ENCODE measurements at places on chromosomes 12 and 14.

DNA sequence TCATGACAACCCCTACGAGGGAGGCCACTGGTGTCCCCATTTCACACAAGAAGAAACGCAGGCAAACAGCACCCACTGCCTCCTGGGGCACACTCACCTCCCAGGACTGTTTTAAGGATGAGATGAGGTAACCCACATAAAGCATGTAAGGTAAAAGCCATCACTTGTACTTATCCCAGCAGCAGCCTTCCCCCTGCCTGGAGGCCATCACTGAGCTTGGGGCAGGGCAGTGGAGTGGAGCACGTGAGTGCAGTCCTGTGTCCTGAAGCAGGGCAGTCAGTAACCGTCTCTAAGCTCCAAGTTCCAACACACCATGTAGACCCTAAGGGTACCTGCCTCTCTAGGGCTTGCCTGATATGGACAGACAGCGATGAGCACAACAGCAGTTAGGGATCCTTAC is 1.7 kb downstream of the POLE start:
- DNase-seq, result no peak

- DNase-seq, result no peak
These were observed 4.5 kb upstream of the GOLGA5 start for GRCh38 chr14:92789457-92790089.

DNA sequence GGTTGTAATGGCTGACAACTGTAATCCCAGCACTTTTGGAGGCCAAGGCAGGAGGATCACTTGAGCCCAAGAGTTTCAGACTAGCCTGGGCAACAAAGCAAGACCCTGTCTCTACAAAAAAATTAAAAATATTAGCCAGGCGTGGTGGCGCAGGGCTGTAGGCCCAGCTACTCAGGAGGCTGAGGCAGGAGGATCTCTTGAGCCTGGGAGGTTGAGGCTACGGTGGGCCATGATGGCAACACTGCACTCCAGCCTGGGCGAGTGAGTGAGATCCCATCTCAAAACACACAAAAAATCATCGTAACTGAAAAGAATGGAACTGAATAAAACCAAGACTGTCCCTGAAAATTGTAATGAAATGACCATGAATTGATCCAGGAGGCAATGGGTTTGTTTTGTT is 6.1 kb downstream of the CAMKK2 start:
- no peak for DNase-seq

DNA sequence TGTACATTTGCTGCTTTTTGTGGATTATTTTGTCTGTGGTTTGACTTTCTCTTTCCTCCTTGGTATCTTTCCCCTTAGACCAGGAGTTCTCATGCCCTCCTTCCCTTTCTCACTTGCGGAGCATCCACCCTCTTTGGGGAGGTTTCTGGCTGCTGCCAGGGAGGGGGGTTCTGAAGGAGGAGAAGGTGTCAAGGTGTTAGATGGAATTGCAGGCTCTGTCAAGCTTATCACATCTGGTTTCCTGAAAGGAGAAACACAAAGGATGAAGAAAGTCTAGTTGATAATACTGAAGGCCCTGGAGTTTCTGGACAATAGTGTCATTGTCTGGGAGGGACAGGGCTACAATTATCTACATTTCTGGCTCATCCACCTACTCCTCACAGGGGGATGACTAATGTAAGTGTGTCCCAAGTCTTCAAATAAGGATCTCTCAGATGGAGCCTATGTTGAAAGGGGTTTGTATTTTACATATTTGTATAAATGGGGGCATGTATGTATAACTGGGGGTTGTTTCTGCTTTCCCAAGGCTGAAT is 217.3 kb upstream of the CCDC196 start:
- no peak for DNase-seq

DNA sequence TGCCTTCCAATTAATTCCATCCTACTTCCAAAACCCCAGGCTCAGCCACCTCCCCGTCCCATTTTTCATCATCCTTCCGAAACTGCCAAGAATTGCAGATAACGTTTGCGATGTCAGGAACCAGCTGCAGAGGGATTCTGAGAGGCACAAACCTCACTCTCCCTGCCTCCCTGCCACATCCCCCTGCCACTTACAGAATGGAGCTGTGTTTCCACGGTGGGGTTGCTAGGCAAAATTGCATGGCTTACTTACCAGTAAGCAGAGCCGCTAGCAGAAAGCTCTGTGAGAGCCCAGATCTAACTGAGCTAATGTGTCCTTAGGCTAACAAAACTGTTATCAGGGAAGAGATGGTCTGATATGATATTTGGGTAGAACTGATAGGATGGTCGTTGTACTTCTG is 127.4 kb downstream of the KCNK10 start:
- DNase-seq, result no peak

GRCh38 chr14:70665448-70666360 is 24.0 kb downstream of the TTC9 start:
- DNase-seq, result no peak

DNA sequence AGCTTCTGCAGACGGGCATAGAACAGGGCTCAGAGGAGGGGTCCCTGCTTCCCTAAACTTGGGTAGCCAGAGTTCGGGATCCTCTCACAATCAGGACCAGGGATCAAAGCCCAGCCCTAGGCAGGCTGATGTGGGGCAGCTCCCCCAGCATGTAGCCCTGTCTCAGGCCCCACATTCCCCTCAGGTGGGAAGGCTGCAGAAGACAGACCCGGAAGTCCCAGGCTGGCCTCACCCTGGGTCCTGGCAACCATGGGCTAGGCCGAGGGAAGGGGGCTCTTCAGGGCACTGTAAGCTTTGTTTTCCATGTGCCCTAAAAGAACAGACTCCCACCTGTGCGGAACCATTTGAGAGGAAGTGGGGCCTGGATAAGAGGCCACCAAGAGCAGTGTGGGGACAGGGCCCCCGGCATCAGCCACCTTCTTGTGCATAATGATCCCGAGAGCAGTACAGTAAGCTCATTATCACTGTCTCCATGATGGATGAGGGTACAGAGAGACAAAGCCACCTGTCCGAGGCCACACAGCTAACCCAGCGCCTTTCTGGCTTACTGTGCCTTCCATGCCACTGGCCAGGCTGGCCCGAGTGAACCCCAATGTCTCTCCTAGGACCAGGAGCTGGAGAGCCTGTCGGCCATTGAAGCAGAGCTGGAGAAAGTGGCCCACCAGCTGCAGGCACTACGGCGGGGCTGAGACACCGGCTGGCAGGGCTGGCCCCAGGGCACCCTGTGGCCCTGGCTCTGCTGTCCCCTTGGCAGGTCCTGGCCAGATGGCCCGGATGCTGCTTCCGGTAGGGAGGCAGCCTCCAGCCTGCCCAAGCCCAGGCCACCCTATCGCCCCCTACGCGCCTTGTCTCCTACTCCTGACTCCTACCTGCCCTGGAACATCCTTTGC is 11.5 kb downstream of the CHGA start:
- DNase-seq, result no peak

- no peak for DNase-seq
These were observed 61.5 kb downstream of the IQSEC3 start for GRCh38 chr12:128079-128478.

GRCh38 chr14:69858801-69859200 is 20.4 kb upstream of the SMOC1 start:
- DNase-seq, result no peak

DNA sequence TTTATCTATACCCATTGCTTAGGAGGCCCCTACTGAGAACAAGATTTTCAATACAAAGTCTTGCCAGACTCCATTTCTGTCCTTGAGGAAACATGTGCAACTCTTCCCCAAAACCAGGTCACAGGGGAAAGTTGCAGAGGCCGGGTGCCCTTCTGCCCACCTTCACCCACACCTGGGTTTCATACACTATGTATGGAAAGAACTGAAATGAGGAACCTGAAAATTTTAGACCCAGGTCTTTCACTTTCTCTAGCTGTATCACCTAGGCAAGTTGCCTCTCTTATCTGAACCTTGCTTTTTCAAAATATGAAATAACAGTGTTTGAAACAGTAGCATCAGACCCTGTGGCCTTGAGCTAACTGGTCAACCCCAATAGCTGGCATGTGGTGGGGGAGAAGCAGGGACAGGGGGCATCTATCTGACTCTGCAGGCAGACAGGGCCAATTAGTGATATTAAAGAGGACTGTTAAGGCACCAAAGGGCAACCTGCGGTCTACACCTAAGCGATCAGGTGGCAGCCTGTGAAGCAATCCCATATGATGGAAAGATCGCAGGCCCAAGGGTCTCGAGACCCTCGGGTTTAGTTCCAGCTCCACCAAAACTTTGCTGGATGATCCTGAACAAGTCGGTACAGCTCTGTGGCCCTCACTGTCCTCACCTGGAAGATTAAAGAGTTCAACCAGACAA is 346.5 kb downstream of the BCL11B start:
- no peak for DNase-seq

- no peak for DNase-seq
These were observed 156.7 kb downstream of the TMEM121 start for GRCh38 chr14:105682956-105683570.

GRCh38 chr14:71451501-71451900 is 480.7 kb upstream of the RGS6 start:
- DNase-seq, result no peak
